T47D (cell line): ENCODE measurements at places on chromosomes 4 and X.

DNA sequence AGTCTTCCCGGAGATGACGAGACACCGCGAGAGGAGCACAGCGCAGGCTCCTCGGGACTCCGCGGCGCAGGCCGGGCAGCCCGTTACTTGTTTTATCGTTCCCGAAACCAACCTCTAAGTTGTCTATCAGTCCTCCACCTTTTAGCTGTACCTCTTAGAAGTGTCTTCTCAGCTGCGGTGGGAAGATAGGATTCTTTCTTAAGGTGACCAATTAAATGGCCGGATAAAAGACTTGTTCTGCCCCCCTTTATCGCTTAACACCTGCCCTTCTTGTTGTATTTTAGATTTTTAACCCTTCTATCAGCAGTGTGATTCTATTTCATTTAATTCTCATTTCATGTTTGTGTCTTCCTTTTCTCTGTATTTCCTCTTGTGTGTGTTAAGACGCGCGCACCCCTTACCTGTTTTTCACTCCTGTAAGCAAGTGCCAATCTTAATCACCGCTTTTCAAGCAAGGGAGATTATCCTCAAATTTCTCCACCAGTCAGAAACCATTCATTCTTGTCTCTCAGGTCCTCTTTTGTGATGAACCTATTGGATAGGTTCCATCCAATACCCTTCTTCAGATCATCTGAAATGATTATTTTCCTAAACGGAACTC, at the start of gene SLC9B2:
TSS of gene SLC9B2 (minus strand) at position 15 of the 601 bp plus-strand sequence. CDS start 9,211 bp downstream, outside the sequence.
- DNase-seq: peak; percentile 65

- DNase-seq: no peak
Observed at GRCh38 chr4:15149234-15149838, 147.1 kb downstream of the CPEB2 start.

GRCh38 chrX:13855689-13856450, 39.0 kb upstream of the GPM6B start:
- no peak for DNase-seq

DNA sequence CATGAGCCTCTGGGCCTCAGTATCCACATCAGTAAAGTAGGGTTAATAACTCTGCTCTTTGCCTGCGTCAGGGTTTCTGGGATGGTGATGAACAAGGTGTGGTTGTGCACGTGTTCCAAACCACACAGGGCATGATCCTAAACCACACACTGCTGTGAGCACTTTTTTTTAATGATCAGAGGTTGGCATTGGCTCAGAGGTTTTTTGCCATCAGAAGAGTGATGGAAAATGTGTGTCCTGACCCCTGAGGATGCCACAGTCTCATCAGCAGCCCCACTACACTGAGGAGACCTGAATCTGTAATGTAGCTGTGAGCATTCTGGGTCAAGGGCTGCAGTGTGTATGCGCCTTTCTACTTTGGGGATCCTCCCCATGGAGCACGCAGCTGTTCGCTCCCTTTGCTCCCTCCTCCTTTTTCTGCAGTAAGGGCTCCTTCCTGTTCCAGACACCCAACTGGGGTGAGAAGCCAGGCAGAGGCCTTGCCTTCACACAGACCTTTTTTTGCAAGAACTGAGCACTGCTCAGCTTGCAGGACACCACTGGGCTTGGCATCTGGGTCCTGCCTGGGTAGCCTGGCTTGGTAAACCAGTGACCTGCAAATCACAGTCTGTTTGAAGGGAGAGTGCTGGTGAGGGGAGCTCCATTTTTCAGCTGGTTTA, 87.5 kb downstream of the MAMLD1 start:
- no peak for DNase-seq

DNA sequence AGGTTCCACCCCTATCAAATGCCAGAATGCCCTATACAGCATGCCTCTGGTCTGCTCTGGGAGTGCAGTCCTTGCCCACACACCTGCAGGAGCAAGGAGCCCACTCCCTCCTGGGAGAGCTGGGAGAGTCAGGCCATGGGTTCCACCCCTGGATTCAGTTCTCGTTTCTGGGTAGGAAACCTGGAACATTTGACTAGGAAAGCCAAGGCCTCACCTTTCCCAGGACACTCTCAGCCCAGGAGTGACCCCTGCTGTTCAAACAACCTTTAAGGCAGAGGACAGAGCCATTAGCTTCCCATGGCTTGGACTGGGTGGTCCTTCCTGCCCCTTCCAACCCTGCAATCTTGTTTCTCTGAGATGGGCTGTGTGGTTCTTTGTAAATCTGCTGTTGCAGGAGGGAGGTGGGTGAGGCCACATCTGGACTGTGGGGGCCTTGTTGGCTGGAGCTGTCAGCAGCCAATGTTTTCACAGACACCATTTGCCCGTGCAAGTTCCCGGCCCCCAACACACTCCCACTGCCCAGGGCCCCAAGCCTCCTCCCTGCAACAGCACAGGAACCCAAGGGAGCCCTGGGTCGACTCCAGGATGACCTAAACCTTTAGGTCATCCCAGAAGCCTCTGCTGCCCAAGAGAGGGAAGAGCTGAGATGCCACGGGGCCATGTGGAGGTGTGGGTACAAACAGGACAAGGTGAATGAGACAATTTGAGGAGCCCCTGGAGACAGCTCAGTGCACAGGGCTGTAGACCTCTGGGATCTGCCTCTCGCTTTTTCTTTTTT, 104.4 kb downstream of the PJA1 start:
- DNase-seq: peak; percentile 17

DNA sequence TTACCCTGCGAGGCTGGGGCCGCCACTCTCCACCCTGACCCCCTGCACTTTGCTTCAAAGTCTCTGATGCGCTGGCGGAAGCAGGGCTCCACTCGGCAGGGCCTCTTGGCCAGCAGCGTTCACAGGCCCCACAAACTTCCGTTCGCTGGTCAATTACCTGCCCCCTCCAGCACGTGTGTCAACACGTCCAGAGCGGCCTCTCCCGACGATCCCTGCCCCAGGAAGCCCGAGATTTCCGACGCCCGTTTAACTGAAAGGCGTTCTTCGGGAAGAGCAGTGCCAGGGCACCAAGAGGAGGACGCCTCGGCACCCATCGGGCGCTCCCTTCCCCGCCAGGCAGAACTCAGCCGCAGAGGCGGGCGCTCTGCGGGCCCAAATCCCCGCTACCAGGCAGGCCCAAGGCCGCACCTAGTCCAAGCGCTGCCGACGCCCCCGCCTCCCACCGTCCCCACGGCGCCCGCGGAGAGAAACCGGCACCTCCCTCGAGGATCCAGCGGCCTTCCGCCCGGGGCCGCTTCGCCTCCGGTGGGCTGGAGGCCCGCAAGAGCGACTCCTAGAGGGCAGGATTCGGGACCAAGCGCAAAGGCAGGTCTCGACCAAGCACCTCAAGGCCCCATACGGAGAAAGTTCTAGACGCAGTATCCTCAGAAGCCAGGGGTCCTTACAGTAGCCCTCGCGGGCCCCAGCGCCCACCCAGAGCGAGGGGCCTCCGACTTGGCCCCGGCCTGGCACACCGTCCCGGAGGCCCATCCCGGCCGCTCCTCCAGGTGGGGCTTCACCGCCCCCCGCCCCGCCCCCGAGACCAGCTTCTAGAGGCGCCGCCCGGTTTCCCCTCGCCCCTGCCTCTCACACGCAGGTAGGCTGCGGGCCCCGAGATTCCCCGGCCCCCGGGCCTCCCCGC, 586 bp downstream of the BCAP31 start:
- DNase-seq: peak; percentile 44

GRCh38 chr4:19402581-19403065, 849.1 kb upstream of the SLIT2 start:
- DNase-seq: no peak

DNA sequence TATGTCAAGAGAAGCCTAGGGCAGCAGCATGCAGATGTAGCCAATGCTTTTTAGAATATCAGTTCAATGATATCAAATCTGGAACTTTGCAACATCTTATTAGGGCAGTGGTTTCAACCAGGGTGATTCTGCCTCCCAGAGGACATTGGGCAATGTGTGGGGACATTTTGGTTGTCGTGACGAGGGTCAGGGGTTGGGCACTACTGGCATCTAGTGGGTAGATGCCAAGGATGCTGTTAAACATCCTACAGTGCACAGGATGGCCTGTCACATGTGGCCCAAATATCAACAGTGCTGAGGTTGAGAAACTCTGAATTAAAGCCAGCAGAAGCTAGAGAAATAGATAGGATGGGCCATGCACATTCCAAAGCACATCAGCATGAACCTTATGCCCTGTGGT, 152.3 kb downstream of the AMELX start:
- no peak for DNase-seq

DNA sequence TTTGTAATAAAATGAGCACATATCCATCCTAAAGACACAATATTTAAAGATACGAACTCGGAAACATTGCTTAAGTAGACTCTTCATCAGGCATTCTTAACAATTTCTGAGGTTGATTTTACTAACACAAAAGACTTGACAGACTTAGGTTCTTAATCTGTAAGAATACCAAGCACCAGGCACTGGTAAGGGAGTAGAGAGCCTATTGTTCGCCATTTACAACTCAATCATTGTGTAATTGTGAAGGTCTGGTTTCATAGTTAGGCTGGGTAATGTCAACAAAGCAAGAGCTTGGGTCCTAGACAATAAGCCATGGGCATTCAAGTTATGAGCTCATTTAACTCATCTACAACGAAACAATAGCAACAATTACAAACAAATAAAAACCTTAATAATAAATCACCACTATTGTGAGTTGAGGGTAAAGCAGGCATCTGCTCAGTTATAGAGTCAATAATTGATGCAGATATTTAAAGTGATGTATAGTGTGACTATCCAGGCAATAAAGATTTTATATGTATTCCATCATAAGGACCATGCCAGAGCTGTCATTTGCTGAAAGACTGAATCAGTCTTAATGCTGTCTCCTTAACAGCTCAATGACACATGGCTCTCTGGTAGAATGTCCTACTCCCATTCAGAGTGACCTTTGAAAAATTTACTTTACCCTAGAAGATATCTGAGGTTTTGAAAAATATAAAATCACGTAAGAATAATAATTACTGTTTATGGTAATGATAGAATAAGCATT, 664.0 kb upstream of the PCDH7 start:
- no peak for DNase-seq

- peak; percentile 76 for DNase-seq
Observed at GRCh38 chr4:88592600-88593448, 544 bp downstream of the HERC3 start.

DNA sequence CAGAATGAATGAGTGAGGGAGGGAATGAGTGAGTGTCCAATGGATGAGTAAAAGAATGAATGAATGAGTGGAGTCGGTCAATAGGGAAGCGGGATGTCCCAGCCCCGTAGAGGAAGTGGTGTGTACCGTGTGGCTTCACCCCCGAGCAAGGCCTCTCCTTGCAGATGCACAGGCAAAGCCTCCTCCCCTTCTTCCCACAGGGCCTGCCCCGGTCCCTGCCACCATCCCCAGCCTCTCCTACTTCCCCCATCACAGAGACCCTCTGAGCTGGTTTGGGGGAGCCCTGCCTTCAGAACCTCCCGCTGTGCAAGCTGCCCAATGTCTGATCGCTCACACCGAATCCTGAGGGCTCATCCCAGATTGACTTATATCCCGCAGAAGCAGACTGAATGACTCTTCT, 13.6 kb downstream of the HTRA3 start:
- DNase-seq: no peak

GRCh38 chr4:79798047-79798446, 275.0 kb downstream of the ANTXR2 start:
- DNase-seq: no peak

GRCh38 chr4:5965225-5965624, 53.0 kb downstream of the C4orf50 start:
- DNase-seq: no peak

DNA sequence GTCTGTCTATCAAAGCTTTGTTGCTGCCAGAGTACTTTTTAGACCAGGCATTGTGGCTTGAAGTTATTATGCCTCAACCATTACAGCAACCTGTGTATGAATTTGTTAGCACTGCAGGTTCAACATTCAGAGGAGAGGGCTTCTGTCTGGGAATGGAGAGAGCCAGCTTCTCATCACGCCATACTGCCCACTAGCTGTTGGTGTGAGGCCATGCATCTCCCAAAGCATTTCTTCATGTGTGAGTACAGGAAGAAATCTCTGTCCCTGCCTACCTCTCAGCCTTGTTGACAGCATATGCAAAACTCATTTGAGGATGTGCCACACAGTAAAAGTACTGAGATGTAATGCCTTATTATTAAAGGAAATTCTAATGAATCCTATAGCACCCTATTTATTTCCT, 76.9 kb upstream of the PPARGC1A start:
- no peak for DNase-seq

- no peak for DNase-seq
Observed at GRCh38 chr4:150765216-150765615, 183.3 kb downstream of the MAB21L2 start.

DNA sequence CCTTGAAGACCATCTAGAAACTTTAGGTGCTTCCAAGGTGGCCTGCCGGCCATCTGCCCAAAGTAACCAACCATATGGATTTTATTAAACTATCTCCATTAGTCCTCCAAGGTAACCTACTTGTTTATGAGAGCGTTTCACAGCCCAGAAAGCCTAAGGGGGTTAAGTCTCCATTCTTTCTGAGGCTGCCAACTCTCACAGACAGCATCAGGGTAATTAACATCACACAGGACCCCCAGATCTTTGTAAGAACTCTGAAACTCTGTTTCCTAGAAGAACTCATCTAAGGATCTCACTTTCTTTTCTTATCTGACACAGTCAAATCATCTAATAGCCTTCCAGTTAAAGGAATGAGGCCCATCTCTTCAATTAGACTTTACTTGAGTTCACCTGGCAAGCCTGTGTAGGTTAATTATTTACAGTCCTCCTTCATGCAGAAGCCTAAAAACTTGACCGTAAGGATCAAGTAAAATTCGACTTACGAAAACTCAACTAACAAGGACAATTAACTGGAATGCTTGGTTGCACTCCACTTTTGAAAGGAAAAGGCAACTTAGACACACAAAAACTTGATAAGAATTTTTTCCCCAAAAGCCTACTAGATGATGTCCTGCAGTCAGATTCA, 252.5 kb downstream of the GRIA3 start:
- DNase-seq: no peak

DNA sequence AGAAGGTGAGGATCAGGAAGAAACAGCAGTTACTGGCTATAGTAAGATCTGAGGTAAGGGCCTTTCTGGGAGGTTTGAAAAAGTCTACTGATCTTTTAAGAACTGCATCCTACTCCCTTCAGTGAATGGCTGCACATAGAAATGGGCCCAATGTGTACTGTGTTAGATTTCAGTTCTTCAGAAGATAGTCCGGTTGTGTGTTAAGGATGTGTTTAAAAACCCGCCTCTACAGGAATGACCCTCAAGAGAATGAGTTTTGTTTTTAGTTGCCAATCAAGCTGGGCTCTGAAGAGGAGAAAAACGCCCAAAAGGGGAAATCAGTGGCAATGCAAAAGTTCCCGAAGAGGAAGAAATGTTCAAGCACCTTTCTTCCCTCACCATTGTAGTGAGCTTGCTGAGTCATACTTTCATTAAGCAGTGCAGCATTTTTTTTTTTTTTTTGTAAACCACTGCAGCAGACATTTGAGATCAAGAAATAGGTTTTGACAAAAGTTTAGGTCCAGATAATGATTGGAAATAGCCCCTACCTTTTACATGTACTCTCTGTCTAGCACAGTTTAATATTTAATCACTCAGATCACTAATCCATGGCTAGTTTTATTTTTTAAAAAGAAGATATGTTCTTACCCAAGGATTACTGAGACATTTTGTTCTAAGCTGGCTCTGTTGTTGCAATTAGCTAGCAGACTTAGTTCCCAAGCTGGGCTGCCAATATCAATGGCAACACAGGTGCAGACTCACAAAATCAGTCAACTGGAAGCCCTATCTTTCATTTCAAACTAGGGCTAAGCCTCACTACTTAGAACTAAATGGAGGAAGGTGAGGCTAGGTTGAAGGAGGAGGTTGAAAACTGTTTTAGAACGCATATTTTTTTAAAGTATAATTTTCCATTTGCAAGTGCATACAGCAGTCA, 7.0 kb upstream of the TRPC5OS start:
- no peak for DNase-seq
